BJ (cell line): ENCODE measurements at places on chromosomes 1 and 21.

- no peak for DNase-seq
These were observed 3.6 kb downstream of the ADPRS start for GRCh38 chr1:36092166-36092797.

GRCh38 chr1:115793162-115793561 is 24.6 kb upstream of the CASQ2 start:
- DNase-seq = no peak

DNA sequence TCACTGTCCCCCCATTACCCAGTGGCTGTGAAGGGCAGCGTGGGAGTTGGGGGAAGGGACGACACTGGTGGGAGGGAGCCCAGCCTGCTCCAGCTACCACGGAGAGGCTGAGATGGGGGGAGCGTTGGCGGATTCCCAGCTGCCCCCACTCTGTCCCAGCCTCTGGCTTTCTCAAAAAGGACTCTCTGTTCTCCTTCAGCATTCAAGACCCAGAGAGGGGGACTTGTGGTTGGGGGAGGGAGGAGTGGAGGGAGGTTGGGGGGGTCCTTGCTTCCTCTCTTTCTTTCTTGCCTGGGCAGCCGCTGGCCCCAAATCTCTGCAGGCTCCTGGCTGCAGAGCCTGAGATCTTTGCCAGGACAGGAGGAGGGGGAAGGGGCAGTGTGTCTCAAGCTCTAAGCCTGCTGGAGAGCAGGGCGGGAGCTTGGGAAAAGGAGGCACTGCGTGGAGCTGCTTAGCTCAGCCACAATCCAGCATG is 2.2 kb downstream of the ATP1A2 start:
- no peak for DNase-seq

- no peak for DNase-seq
These were observed 142.3 kb upstream of the LMO4 start for GRCh38 chr1:87186346-87186745.

DNA sequence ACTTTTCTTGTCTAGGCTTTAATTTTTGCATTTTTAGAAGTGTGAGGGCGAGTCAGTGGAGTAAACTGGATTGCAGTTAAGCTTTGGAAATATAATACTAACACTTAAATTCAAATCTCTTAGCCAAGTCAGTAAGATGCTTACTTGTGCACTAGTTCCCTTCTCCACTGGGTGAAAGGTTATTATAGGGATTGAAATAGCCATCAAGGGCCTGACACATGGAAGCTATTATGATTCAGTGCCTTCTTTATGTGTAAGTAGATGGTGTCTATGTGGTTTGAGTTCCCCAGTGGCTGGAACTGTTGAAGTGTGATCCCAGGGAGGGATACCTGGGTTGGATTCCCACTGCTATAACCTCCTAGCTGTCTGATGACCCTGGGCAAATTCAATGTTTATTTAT is 24.7 kb upstream of the DMRTA2 start:
- DNase-seq = no peak

DNA sequence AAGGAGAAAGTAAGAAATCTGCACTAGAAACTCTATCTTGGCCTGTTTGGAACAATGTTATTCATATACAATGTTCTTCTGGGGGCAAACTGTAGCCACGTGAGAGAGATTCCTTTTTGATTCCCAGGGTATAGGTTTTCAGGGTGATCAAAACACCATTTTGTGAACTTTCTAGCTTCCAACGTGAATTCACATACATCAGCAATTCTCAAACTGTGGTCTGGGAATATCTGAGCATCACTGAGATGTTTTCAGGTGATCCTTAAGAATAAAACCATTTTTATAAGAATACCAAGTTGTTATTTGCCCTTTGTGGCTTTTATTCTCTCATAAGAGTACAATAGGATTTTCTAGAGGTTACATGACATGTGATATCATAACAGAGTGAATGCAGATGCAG is 66.9 kb upstream of the ATP1A1 start:
- no peak for DNase-seq

DNA sequence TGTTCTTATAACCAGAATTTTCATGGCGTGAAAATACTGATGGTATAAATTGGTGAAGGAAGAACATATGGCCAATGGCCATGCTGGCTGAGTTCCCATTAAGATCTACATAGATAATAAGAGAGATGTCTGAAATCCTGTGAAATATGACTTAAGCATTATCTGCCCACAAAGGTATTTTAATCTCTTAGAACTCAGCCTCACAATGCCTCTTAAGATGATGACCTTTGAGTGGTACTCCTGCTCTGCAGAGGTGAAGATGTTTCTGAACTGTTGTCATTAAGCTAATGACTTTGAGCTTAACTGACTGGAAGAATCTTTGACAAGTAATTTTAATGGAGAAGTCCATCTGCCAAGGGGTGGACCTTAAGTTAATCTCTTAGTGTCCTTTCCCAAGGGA is 148.7 kb downstream of the ZNF326 start:
- no peak for DNase-seq

DNA sequence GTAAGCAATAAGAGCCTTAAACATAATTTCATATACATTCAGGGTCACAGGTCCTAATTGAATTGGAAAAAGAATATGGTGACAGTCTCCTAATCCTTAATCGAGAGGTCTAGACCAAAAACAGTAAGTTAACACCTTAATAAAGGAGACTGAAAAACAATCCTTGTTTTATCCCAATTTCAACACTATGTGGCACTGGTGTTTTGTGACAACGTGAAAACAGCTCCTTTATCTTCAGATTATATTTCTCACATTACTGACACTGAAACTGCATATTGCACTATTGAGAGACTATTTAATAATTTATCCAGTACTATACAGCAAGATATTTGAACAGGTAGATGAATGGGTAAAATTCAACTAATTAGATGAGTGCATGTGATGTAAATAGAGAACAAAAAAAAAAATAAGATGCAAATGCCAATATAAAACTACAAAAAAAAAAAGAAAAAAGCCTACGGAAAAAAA is 34.1 kb downstream of the TP53BP2 start:
- no peak for DNase-seq

DNA sequence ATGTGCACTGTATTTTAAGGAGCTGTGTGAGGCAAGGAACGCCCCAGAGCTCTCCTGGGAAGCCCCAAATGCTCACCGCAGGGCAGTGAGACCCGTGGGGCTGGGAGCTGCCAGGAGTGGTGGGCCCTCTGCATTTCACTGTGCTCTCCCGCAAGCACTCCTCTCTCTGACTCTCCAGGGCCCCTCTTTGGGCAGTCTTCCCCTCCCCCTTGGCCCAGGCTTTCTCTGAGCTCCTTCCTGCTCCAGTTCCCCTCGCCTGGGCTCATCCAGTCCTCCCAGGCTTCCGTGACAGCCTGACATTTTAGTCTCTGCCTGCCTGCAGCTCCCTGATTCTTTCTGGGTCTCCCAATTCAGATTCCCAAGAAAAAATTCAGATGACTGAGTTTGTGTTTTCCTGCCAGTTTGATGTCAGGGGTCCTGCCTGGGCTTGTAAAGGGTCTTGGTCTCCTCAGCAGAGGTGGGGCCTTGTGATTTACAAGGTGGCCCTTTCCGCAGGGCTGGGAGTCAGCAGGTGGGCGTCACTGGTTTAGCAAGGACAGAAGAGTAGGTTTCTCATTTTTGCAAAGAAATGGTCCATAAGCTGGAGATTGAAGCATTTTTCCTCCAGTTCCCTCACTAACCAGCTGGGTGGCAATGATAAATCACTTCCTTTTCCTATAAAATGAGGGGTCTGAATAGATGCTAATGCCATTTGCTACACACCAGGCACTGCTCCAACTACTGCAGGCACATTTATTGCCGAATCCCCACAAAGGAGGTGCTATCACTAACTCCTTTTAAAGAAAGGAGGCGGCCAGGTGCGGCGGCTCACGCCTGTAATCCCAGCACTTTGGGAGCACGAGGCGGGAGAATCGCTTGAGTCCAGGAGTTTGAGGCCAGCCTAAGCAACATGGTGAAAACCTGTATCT is 1.9 kb upstream of the CA6 start:
- no peak for DNase-seq

- no peak for DNase-seq
These were observed 126.4 kb downstream of the TTLL7 start for GRCh38 chr1:83872515-83872914.

DNA sequence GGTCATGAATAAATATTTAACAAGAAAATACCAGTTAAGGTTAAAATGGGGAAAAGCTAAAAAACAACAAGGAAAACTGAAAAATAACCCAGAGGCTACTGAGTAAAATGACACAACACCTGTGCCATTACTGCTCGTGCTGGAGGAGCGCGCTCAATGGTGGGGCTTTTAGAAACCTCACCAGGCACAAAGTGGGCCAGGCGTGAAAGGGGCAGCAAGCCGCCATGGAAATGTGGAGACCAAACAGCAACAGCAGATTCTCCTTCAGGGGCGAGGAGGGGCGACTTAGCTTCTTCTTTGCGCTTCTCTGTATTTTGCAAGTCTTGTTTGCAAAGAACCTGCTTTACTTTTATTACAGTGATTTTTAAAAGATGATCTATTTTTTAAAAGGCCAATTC is 18.9 kb upstream of the SPATC1L start:
- no peak for DNase-seq

- no peak for DNase-seq
These were observed 26.2 kb downstream of the UCK2 start for GRCh38 chr1:165853528-165854075.
